ENCODE measurements at places on chromosomes 3 and 15.

GRCh38 chr3:133474251-133474801 is 74.5 kb downstream of the BFSP2 start:
- peak; percentile 56 for DNase-seq
- no peaks in the 10 kb centered on the region for H3K36me3 ChIP-seq
- H3K4me1 ChIP-seq = no peaks in the 10 kb centered on the region
- peaks cover 11% of the 10 kb centered on the region for H3K27me3 ChIP-seq
- no peak overlapping the region for H3K27ac ChIP-seq

GRCh38 chr3:193040836-193041672 is 123.4 kb upstream of the MB21D2 start:
- H3K36me3 ChIP-seq = no peaks in the 10 kb centered on the region
- no peaks in the 10 kb centered on the region for H3K27me3 ChIP-seq
- H3K4me3 ChIP-seq = no peak overlapping the region
- DNase-seq = peak; percentile 55
- peaks cover 1% of the 10 kb centered on the region for H3K4me1 ChIP-seq
- no peak overlapping the region for H3K27ac ChIP-seq

- no peak overlapping the region for H3K4me3 ChIP-seq
- H3K36me3 ChIP-seq = no peaks in the 10 kb centered on the region
- no peak for DNase-seq
- no peaks in the 10 kb centered on the region for H3K27me3 ChIP-seq
- no peaks in the 10 kb centered on the region for H3K4me1 ChIP-seq
- no peak overlapping the region for H3K27ac ChIP-seq
These were observed 94.8 kb upstream of the FEZF2 start for GRCh38 chr3:62467966-62468722.

GRCh38 chr3:176479248-176479647 is 718.0 kb downstream of the TBL1XR1 start:
- H3K4me3 ChIP-seq = no peak overlapping the region
- H3K27me3 ChIP-seq = no peaks in the 10 kb centered on the region
- H3K27ac ChIP-seq = no peak overlapping the region
- no peaks in the 10 kb centered on the region for H3K36me3 ChIP-seq

All from cardiac muscle cell (in vitro differentiated cells and primary cell).